Fibroblast of mammary gland (primary cell): ENCODE measurements at places on chromosomes 13 and 19.
A peak's percentile ranks its signal among the peaks of the same experiment; 100 is the strongest.

DNA sequence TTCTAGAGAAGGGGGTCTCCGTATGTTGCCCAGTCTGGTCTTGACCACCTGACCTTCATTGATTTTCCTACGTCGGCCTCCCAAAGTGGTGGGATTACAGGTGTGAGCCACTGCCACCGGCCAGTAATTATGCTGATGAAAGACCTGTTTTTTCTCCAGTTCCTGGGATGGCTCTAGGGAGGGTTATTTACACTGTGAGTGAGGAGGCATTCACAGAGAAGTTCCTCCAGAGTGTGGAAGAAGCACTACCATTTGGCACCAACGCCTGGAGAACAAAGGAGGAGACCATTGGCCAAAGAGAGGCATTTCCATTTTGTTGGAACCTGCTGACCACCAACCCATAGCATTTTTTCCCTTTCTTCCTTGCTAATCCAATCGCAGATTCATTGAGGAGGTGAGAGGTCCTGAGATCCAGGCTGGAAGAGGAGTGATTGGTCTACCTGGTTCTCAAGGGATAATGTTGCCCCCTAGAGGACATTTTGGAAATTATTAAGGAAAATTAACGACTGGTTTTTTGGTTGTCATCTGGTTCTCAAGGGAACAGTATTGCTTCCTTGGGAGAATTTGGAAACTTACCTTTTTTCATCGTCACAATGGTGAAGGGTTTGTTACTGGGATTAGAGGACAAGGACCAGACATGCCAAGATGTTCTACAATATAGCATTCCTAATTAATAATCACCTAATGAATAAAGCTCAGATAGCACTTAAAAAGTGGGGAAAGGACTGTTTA, 5.5 kb upstream of the SAE1 start:
- peak; percentile 83 for DNase-seq

GRCh38 chr13:87138866-87139265, 532.3 kb upstream of the SLITRK5 start:
- DNase-seq = no peak

- no peak for DNase-seq
Observed at GRCh38 chr19:13225973-13226865, 76.0 kb downstream of the IER2 start.

DNA sequence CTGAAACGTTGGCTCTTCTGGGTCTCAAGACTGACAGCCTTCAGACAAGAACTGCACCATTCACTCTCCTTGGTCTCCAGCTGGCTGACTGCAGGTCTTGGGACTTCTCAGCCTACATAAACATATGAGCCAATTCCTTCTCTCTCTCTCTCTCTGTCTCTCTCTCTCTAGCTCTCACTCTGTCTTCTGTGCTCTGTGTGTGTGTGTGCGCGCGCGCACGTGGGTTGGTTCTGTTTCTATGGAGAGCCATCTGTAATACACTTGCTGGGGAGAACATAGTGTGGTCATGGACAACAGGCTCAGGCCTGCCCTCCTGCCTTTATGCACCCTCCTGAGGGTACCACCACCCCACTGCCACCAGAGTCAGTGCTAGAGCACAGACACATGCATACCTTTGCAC, 13.7 kb upstream of the SERPINE3 start:
- no peak for DNase-seq

GRCh38 chr13:99689955-99690354, 188.7 kb downstream of the TM9SF2 start:
- DNase-seq = no peak

DNA sequence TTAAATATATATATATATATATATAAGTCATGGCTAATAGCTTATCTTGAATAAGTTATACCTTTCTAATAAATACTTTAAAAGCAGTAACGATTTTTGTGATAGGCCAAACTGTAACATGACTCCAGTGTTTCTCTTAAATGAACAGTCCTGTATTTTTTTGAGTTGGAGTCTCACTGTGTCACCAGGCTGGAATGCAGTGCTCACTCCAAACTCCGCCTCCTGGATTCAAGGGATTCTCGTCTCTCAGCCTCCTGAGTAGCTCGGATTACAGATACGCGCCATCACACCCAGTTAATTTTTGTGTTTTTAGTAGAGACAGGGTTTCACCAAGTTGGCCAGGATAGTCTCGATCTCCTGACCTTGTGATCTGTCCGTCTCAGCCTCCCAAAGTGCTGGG, 814.2 kb upstream of the SLITRK5 start:
- peak; percentile 44 for DNase-seq

DNA sequence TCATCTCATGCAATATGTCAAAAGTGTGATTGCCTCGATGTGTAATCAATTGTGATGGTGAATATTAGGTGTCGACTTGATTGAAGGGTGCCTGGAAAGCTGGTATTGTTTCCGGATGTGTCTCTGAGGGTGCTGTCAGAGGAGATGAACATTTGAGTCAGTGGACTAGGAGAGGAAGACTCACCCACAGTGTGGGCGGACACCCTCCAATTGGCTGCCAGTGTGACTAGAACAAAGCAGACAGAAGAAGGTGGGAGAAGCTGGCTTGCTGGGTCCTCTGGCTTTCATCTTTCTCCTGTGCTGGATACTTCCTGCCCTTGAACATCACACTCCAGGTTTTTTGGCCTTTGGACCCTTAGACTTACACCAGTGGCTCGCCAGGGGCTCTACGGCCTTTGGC, 15.5 kb upstream of the CABP5 start:
- no peak for DNase-seq

DNA sequence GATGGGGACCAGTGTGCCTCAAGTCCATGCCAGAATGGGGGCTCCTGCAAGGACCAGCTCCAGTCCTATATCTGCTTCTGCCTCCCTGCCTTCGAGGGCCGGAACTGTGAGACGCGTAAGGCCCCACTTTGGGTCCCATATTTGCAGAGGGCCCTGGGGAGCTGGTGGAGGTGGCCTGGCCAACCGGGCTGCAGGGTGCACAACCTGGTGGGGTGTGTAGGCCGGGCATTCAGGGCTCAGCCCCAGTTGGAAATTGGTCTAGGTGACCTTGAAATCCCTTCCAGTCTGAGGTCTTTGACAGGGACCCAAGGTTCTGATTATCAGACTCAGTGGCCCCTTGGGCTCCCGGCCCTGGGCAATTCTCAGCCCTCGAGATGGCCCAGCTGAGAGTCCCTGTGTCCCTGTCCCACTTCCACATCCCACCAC, 8.3 kb downstream of the F7 start:
- no peak for DNase-seq

GRCh38 chr13:91946498-91947070, 548.2 kb downstream of the GPC5 start:
- DNase-seq = no peak

GRCh38 chr19:38852231-38853044, 2.7 kb upstream of the HNRNPL start:
- DNase-seq = peak; percentile 75

- DNase-seq = no peak
Observed at GRCh38 chr13:29763436-29764180, 86.8 kb downstream of the UBL3 start.

DNA sequence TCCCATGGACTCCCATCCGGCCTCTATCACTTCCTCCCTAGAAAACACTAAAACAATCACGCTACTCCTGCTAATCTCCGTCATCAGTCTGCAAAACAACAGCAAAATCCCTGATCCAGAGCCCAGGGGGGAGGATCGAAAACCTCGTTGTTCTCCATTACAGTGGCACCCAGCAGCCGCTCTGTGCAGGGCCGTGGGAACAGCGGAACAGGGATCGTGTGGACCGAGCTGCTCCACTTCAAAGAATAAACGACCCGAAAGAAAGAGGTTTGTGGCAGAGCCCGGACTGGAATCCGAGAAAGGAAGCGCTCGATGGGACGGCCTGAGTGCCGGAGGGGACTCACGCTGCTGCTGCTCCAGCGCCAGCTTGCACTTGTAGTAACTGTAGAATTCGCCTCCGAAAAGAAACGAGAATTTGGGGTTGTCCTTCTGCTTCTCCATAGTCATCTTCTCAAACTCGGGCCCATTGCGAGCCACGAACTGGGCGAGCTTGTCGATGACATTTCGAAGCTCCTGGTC, 652 bp downstream of the CHERP start:
- peak; percentile 23 for DNase-seq

- DNase-seq = no peak
Observed at GRCh38 chr13:98473788-98474144, 103.1 kb downstream of the STK24 start.

DNA sequence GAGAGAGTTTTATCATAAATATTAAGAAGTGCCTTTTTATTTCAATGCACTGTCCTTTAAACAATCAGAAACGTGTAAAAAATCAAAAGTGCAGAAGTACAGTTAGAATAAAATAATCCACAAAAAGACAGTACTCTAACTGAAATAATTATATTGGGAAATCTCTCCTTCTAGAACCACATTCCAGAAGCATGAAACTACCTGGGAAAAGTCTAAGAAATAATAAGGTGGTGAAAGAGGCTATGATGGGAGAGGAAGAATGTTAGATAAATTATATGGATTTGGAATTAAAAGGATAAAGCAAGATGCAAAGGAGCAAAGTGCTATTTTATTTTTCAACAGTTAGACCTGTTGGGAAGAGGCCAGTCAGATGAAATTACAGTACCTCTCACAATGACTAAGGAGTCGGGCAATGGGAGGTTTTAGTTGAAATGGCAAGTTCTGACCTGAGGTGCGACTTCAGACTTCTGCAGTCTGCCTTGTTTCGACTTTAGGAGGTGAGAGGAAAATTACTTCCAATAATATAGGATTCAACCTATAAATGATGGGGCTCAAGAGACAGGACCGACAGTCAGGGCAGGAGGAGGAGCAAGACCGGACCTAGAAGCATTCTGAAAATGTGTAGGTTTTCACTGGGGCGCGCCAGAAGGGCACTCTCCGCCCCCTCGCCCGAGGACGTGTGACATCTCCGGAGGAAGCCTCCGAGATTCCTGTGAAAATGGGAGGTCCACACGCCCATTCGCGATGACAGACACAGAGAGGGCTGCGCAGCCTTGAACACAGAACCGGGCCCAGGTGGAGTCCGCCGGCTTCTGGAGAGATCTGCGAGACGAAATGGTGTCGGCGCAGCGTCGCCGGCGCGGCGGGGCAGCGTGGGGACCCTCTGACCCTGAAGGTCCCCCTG, 717 bp downstream of the SPRYD7 start:
- DNase-seq = peak; percentile 67

- DNase-seq = peak; percentile 47
Observed at GRCh38 chr13:114152831-114153371, 20.5 kb upstream of the RASA3 start.

DNA sequence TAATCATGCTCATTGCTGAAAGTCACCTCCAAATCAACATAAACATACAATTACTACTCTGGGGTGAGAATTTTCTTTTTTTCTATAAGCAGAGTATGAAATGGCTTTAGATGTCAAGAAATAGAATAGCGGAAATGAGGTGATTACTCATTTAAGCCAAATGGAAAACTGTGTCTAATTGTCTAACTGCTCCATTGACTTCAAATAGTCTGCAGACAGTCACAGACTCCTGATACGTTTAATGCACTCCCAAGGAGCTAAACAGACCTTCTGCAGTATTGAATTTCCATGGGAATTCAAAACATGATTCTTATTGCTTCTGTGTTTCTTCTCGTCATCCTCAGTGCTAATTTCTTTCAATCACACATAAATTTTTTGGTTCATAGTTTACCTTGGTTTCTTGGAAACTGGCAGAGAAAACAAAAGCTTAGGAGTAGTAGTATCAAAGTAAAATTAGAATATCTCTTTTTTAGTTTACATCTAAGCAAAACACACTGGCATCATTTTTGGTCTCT, 865.2 kb upstream of the SLC10A2 start:
- DNase-seq = no peak

DNA sequence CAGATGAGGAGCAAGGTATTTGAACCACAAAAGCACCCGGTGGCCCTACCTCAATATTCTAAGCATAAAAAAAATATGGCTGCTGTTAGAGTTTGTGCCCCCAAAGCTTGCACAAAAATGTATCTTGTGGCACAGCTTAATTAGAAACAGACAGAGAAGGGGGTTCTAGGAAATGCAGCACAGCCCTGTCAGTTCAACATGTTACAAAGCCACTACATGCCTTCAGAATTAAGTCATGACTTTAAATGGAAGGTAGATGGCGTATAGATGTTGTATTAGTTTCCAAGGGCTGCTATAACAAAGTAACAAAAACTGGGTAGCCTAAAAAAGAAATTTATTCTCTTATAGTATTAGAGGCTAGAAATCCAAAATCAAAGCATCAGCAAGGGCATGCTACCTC, 703.8 kb downstream of the DIAPH3 start:
- DNase-seq = peak; percentile 16

- no peak for DNase-seq
Observed at GRCh38 chr13:27830010-27830409, 37.7 kb downstream of the GSX1 start.

GRCh38 chr13:36526897-36527296, 94.6 kb downstream of the CCNA1 start:
- DNase-seq = no peak
